ENCODE measurements at places on chromosomes 2 and 18.

DNA sequence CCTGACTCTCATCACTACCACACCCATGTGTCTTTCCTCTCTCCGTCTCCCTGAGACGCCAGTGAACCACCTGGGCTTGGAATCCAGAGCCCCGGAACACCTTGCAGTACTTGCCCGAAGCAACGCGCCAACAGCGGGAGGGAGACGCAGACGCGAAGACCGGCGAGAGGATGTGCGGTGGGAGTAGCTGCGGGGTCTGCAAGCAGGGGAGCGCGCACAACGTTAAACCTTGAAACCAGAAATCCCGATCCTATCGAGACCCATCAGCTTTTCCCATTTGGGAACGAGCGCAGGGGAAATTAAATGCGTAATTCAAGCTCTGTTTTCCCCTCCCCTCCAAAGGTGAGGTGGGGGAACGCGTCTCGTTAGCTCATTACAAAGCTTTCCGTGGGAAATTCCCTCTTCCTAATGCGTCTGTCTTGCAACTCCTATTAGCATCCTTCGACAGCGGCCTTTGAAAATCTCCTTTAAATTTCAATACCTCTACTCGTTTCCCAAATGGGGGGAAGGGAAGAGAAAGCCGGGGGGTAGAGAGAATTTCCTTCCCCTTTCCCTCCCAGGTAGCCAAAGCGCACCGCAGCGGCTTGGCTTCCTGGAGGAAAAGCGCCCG, 421 bp upstream of the CNTNAP5 start:
- DNase-seq, result no peak

- DNase-seq, result no peak
Measured at GRCh38 chr2:189440644-189440946, 679 bp upstream of the WDR75 start.

GRCh38 chr2:210250622-210251021, 25.4 kb upstream of the ACADL start:
- DNase-seq, result no peak

GRCh38 chr2:66919286-66919685, 477.8 kb upstream of the ETAA1 start:
- DNase-seq, result no peak

GRCh38 chr18:58051765-58052460, 7.9 kb downstream of the NEDD4L start:
- no peak for DNase-seq

GRCh38 chr2:45595721-45596435, 15.2 kb downstream of the SRBD1 start:
- no peak for DNase-seq
